Mucosa of descending colon (tissue), 3 donors: ENCODE measurements at places on chromosomes 11 and 22. TPM values are rescaled to one million over a fixed set of nuclear protein-coding genes. Genes with fewer than 3 reads are reported as not detected.

GRCh38 chr11:16526947-16527346 lies 170.6 kb upstream of the SOX6 start:
- no peak for DNase-seq

- no peak for DNase-seq
Observed at GRCh38 chr22:28977060-28977459, 84.6 kb downstream of the C22orf31 start.

DNA sequence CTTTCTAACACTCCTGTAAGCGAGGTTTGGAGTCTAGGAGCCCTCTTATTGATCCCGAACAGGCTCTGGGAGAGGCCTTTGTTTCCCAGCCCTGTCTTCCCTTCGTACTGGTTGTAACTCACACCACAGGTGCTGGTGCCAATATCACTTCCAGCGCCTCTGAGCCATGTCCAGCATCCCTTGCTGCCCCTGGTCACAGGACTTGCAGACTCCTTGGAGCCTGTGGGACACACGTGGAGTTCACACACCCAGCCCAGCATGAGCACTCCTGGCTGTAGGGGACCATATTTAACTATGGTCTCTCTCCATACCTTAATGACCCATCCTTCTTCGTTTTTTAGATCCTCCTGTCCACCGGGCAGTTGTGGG lies 2.2 kb downstream of the ZBTB16 start:
- DNase-seq, result no peak

- no peak for DNase-seq
Observed at GRCh38 chr11:60389279-60389910, 6.9 kb upstream of the MS4A14 start.

DNA sequence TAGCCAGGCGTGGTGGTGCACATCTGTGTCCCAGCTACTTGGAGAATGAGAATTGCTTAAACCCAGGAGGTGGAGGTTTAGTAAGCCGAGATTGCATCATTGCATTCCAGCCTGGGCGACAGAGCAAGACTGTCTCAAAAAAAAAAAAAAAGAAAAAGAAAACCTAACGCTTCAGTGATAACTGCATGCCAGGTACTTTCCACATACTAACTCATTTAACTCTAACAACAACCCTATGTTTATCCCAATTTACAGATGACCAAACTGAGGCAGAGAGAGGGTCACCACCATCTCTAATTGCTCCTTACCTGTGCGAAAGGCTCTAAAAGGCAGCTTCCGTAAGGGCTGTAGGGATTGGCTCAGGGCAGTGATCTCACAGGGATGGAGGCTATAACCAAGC lies 11.6 kb downstream of the PISD start:
- DNase-seq, result no peak

- no peak for DNase-seq
Observed at GRCh38 chr11:9367551-9367950, 16.9 kb upstream of the IPO7 start.

DNA sequence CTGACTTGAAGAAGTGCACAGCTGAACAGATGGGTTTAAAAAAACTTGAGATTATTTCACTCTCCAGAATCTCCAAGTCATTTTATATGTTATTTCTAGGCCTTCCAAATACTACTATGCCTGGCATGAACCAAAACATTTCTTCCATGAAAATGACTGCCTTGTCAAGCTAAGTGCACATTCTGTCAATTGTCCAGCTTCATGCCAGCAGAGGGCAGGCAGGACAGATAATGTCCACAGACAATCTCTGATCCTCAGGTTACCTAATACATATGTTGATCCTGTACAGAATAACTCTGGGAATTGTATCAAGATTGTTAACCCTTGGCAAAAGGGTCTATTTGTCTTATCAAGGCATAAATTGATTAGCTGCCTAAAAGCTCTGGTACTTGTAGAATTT lies 229.5 kb downstream of the AASDHPPT start:
- no peak for DNase-seq

The MMP3 gene
- 1.3 TPM for total RNA-seq

DNA sequence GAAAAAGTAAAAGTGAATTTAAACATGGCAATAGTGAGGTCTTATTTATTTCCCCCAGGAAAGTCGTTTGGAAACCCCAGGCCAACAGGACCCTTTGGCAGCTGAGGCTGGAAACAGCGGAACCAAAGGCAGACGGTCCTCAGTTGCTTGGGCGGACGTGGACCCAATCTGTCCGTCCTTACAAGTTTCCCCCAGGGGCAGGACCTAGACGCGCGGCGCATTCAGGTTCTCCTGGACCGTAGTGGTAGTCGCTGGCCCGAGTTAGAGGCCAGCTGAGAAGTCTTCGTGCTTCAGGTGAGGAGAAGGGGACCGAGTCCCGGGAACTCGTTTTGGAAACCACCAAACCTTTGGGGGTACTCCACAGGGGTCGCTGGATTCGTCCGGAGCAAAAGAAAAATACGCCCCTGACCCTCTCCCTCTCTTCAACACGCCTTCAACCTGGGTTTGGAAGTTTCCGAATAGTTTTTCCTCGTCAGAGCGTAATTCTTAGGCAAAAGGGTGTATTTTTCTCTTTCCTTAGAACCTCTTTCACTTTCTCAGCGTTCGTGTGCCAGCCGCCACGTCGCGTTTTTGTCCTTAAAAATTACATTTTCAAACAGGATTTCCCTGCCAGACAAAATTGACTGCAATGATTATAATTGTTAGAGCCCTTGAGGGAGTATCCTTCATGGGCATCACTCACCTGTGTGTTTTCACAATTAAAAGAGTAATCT lies 2.1 kb downstream of the METTL15 start:
- DNase-seq, result peak; percentile 83

- no peak for DNase-seq
Observed at GRCh38 chr11:79925570-79925969, 484.7 kb upstream of the TENM4 start.

GRCh38 chr11:66688561-66689534 lies 11.2 kb upstream of the RBM4B start:
- DNase-seq, result no peak

GRCh38 chr22:48952256-48953102 lies 875.2 kb downstream of the BRD1 start:
- DNase-seq, result no peak

The DMC1 gene
- 1.3 TPM for total RNA-seq

The SLC17A6 gene
- not detected for total RNA-seq

The FOLH1 gene
- total RNA-seq, result 1.4 TPM

DNA sequence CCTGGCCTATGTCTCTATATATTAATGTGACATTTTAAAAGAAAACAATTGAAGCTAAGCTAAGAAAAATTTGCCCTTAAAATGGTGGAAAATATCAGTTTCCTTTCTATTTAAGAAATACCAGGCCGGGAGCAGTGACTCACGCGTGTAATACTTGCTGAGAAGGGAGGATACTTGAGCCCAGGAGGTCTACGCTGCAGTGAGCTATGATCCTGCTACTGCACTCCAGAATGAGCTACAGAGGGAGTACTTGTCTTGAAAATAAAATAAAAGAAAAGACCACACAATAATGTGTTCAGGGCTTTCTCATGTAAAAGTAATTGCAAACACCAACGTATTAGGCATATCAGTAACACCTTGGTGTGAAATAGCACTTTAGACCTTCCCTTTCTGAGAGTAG lies 1.4 kb upstream of the PRSS23 start:
- DNase-seq, result no peak

- DNase-seq, result no peak
Observed at GRCh38 chr22:30803679-30804078, 109.0 kb downstream of the OSBP2 start.

DNA sequence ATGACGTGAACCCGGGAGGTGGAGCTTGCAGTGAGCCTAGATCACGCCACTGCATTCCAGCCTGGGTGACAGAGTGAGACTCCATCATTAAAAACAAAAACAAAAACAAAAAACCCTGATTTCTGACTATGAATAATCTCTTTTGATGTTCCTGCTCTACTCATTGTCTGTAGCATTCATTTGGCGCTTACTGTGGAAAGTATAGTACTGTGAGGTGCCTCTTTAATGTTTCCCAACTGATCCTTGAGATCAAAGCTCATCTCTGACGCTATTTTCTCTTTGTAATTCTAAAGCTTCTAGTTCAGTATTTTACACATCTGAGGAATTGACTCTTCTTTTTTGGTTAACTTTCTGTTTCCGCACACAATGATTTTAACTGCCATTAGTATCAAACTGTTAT lies 60.0 kb downstream of the GRK3 start:
- DNase-seq, result no peak

The RASL10A gene
- 2.3 TPM for total RNA-seq

The ARFGAP2 gene
- 106 TPM for total RNA-seq

The DDX25 gene
- 0.54 TPM for total RNA-seq

DNA sequence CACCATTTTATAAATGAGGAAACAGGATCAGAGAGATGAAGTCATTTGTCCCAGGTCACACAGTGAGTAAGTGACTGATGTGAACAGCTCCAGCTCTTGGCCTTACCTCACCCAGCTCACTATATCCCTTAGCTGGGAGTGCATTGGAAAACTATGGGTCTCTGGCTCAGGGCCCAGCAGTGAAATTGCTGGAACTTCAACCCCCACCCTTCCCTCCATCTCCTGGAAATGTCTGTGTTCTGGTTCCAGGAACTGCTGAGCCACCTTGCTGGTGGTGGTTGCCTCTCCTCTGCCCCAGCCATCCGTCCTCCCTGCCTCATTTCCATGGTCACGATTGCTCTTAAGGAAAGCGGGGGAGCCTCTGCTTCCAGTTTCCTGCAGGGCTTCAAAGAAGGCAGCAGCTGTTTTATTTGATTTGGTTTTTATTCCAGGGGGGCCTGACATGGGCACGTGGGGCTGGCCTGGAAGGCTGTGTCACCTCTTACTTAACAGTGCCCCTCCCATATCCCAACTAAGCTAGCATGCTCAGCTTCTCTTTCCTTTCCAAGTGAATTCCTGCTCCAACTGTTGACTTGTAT lies 46.2 kb upstream of the CSTF3 start:
- DNase-seq, result no peak

DNA sequence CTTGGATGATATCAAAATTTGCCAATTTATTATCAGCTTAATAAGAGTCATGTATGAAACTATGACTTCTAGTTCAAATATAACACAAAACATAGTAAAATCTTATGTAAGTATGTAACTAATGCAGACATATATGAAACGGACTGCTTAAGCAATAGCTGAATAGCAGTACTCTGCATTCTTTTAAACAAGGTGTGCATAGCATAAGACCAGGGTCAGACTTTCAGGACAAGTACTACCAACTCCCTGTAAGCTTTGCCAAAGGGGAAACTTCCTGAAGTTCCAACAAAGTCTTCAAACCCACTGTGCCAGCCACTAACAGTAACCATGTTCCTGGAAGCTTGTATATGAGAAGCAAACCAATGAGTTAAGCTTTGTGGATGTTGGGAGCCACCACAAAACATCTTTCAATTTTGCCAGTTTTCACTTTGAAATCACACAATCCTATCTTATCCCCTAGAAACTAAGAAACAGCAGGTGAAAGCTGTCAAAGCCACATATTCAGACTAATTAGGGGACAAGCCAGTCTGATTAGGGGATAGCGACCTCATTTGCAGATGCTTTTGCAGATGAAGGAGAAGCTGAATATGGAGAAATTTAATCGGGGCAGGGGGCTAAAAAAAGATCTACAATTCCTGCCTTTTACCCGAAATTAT lies 13.3 kb downstream of the RBFOX2 start:
- no peak for DNase-seq

The OR51I1 gene
- total RNA-seq, result not detected

The CARNS1 gene
- total RNA-seq, result 0.26 TPM

GRCh38 chr11:131841925-131842635 lies 471.7 kb downstream of the NTM start:
- DNase-seq, result no peak

GRCh38 chr11:26860091-26860780 lies 133.7 kb upstream of the FIBIN start:
- no peak for DNase-seq
